GOT3 (cell line): ENCODE measurements at places on chromosomes 5 and 9.

GRCh38 chr5:126523818-126524510 lies 71.1 kb downstream of the ALDH7A1 start:
- no peak for DNase-seq

DNA sequence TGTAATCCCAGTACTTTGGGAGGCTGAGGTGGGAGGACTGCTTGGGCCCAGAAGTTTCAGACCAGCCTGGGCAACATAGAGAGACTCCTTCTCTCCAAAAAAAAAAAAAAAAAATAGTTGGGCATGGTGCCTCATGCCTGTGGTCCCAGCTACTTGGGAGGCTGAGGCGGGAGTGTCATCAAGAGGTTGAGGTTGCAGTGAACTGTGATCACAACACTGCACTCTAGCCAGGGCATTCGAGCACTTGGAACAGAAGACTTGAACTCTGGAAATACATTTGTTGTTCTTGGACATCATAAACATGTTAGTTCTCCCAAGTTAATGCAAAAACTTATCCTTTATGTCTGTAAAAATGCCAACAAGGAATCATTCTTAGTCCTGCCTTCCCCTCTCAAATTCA lies 29.6 kb downstream of the EHMT1 start:
- no peak for DNase-seq

GRCh38 chr5:94700592-94700991 lies 82.1 kb downstream of the SLF1 start:
- no peak for DNase-seq

- no peak for DNase-seq
Observed at GRCh38 chr9:126965077-126965476, 50.5 kb downstream of the RALGPS1 start.

DNA sequence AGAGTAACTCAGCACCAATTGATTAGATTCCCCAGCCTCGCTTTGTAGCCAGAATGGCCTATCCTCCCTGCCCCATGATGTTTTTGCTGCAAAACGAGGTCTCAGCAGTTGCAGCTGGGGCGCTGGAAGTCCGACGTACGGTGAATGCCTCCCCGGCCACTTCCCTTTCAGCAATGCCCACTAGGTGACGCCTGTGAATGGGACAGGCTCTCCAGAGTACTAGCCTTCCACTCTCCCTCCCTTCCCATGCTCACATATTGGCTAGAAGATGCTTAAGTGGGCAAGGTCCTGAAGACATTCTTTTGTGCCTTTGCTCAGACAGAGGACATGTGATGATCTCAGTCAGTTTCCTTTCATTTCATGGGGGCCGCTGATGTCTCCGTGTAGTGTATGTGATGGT lies 50.8 kb downstream of the DMRT2 start:
- no peak for DNase-seq

GRCh38 chr9:120480707-120481106 lies 99.3 kb downstream of the CDK5RAP2 start:
- no peak for DNase-seq

DNA sequence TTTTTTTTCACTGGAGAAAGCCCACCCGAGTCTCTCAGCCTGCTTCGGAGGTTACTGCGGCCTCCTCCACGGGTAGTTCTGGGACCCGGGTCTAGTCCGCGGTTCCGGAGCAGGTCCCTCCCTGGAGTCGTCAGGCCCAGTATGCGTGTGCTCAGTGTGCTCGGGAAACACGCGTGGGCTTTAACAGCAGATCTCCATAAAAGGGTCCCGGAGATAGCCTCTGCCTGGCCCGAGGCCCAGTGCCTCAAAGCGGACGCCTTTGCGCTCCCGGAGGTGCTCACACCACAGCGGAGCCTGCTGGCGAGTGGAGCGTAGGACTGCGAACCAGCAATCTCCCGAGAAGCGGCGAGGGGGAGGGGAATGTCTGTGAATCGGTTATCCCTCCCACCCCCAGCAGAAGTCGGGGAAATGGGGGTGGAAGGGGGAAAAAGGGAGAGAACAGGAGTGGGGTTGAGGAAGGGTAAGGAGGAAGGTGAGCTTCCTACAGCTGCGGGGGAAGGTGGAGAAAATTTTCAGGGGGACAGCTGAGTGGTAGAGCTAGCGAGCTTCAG lies 28.7 kb downstream of the CDKN2A start:
- DNase-seq, result no peak

- DNase-seq, result no peak
Observed at GRCh38 chr5:64918083-64918482, 149.4 kb downstream of the CWC27 start.

DNA sequence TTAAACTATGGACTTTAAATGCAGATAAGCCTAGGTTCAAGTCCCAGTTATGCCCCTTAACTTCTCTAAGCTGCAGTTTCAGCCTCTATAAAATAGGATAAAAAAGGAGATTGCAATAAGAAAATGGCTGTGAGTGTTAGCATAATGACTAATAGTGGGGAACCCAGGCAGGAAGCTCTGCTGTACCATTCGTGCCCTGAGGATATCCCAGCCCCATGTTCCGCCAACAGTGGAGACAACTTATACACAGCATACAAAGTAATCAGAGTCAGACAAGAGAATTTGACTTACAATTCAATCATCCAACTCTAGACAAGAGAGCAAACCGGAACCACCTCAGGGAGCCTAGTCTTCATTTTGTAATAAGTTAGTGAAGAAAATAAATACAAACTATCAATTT lies 141.5 kb upstream of the FSTL4 start:
- DNase-seq, result no peak

DNA sequence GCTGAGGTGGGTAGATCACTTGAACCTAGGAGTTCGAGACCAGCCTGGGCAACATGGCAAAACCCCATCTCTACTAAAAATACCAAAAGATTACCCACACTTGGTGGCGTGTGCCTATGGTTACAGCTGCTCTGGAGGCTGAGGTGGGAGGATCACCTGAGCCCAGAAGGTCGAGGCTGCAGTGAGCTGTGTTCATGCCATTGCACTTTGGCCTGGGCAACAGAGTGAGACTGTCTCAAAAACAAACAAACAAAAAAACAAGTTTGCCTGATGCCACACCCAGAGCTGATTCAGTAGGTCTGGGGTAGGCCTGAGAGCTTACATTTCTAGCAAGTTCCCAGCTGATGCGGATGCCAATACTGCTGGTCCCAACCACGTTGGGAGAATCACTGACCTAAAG lies 60.5 kb upstream of the HSPA9 start:
- no peak for DNase-seq

- DNase-seq, result no peak
Observed at GRCh38 chr5:10580531-10581423, 16.9 kb downstream of the ANKRD33B start.

GRCh38 chr9:37988041-37988440 lies 81.0 kb downstream of the SHB start:
- no peak for DNase-seq

DNA sequence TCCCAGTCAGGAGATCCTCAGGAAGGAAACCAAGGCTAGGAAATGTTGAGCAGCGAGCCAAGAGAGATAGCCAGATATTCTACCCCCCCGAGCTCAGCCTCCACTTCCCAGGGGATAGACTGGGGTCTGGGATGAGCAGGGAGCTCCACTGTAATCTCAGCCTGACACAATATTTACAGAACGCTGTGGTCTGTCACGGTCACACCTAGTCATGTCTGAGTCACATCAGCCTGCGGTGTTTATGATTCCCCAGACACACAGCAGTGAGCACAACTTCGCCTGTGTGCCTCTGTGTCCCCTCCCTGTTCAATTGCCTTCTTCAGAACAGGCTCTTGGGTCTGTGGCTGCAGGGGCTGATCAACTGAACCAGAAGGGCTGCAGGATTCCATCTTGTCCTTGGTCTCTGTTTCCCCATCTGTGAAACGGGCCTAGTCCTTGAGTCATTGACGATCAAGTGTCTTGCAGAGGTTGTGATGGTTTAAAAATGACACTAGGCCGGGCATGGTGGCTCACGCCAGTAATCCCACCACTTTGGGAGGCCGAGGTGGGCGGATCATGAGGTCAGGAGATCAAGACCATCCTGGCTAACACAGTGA lies 8.6 kb upstream of the PRRX2 start:
- DNase-seq, result no peak

GRCh38 chr9:98808411-98808815 lies 943 bp downstream of the GALNT12 start:
- DNase-seq, result no peak

DNA sequence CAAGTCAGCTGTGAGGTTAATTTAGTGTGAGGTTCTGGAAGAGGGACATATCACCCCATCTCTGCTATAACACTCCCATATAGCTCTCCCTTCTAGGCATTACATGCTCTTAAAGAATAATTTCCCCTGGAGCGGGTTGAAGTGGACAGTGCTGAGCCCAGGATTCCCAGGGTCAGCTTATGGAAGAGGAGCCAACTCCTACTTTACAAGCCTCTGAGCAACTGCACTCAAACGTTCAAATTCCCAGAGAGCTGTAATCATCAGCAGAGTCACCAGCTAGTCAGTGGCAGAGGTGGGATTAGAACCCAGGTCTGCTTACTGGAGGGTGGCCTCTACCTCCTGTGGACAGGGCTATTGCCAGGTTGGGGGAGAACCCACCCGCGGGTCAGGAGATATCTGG lies 1.4 kb downstream of the NEURL1B start:
- DNase-seq, result no peak

- DNase-seq, result no peak
Observed at GRCh38 chr9:127369428-127369827, 27.5 kb upstream of the SLC2A8 start.

GRCh38 chr5:59819806-59820205 lies 73.7 kb downstream of the PDE4D start:
- DNase-seq, result no peak

- DNase-seq, result no peak
Observed at GRCh38 chr5:136629125-136629792, 263.9 kb upstream of the TRPC7 start.

- DNase-seq, result no peak
Observed at GRCh38 chr5:88390096-88390441, 121.4 kb upstream of the TMEM161B start.

- DNase-seq, result no peak
Observed at GRCh38 chr5:108531367-108532128, 149.7 kb upstream of the FBXL17 start.

DNA sequence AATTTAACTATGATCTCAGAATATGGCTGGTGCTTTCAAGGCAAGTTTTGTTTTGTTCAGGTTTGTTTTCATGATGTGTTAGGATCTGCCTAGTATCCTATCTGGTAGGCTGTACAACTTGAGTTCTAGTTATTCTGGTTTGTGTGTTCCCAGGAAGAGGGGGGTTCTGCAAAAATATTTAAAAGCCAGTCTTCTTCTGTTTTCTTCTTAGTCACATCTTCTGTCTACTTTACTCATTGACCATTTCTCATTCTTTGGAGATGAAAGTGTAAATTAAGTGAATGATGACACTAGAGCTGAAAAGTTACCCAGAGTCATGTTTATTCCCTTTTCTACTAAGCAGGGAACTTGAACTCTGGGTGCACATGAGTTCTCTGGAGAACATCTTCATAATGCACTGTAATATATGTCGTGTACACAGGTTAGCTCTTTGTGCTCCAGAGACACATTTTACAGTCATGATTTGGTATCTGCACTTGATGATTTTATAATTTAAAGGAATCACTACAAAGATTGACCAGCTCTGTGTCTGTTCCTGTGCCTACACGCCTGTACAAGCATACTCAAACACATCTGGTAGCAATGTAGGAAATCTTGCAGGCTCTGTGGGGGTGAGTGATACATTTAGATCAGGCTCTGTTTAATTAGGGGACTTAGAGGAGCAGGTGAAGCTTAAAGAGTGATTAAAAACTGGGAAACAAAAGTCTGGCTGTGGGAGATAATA lies 5.0 kb downstream of the SMAD5 start:
- DNase-seq, result no peak

DNA sequence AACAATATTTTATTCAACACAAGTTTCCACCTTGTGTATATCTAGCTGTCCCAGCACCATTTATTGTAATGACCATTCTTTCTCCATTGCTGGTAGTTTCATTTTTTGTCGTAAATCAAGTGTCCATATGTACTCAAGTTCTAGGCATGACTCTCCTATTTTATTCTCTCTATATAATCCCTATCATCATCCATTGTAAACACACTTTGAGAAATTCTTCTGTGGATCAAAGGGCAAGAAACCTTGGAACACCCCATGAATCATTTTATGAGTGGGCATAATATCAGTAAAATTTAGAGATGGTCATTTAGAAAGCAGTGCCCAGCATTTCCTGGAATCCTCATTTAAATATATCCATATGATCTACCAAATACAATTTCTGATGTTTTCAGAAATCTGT lies 35.8 kb upstream of the SPATA31D4 start:
- no peak for DNase-seq

GRCh38 chr5:7753596-7753995 lies 97.3 kb downstream of the CFAP90 start:
- no peak for DNase-seq

GRCh38 chr9:84953797-84954705 lies 284.5 kb downstream of the NTRK2 start:
- no peak for DNase-seq

DNA sequence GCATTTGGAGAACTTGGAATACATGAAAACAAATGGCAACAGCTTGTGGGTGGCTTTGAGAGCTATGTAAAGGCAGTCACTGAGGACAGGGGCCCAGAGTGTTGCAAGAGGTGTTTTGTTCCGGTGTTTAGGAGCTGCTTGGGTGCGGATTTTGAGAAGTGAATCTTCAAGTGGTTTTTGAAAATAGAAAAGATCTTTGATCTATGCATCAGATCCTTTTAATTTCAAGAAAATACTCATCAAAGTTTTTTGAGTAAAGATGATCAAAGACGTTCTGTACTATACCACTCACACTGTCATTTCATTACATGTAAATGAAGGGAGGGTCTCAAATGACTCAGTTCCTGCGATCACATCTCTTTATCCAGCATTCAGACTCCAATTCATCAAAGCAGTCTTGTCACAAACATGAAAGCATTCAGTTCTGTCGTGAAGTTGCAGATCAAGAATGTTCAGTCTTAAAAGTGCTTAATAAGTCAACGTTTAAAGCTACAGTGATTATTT lies 112.5 kb downstream of the WDR41 start:
- DNase-seq, result no peak

- DNase-seq, result no peak
Observed at GRCh38 chr5:6115852-6116251, 262.5 kb downstream of the MED10 start.

GRCh38 chr5:98128271-98128670 lies 645.2 kb upstream of the RGMB start:
- no peak for DNase-seq

DNA sequence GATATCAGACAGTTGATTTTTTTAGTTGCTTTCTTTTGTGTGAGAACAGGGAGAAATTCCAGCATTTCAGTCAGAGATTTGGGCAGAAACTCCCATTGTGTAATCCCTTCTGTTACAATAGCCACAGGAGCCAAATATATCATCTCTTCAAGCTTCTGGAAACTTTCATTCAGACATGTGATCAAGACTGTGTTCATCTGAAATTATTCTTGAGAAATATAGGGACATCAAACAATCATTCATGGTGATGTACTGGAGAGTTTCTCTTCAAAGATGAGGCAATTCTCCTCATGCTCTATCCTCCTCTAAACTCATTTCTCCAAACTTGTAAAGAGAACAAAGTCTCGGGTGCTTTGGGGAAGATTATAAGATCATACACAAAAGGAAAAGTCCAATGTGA lies 35.2 kb upstream of the CSNK1G3 start:
- no peak for DNase-seq
